ENCODE measurements at places on chromosomes 7 and 10. TPM values are rescaled to one million over a fixed set of nuclear protein-coding genes. Genes with fewer than 3 reads are reported as not detected.

GRCh38 chr7:29119538-29119937, 26.8 kb downstream of the CPVL start:
- ATAC-seq, result no peak

EN2 gene
- 0.30 TPM for total RNA-seq

DNA sequence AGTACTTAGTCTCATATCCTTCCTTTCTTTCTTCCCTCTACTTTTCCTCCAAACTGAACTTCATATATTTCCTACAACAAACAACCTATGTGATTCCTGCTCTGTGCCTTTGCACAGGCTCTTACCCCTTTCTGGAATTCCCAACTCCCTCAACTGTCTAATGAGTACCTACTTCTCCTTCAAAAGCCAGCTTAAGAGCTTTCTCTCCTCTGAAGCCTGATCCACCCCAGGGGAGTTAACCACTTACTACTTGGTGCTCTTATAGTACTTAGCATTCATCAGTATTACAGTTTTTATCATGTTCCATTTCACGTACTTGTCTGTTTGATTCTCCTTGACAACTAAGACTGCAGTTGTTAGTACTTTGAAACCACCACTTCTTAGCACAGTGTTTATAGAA, 246.1 kb downstream of the LRRTM3 start:
- ATAC-seq, result no peak

- peak; percentile 37 for ATAC-seq
These were observed 13.1 kb downstream of the PHKG1 start for GRCh38 chr7:56079450-56080185.

STN1 gene
- total RNA-seq, result 13.6 TPM

DNA sequence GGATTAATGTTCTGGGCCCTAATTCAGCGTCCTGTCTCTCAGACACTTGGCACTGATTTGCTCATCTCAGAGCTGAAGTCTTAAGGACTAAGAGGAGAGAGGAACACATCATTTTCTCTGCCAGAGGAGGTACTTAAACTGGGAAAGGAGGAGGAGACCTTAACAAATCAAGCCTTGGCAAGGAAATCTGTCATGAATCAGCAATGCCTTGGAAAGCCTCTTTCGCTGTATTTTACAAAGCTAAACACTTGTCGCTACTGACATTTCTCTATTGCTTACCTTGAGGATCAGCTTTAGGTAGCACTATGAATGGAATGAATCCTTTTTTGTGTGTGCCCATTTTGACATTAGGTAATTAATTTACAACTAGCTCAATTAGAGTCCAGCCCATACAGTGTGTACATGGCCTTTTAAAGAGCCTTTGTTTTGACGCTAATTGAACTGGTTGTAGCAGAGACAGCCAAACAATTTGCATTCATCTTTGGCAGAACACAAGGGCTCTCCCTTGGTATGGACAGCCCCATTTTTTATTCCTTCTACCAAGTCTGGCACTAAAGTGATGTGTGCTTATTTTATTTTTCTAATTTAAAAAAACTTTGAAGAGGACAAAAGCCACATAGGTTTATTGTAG, 37.4 kb downstream of the AUTS2 start:
- no peak for ATAC-seq

DNA sequence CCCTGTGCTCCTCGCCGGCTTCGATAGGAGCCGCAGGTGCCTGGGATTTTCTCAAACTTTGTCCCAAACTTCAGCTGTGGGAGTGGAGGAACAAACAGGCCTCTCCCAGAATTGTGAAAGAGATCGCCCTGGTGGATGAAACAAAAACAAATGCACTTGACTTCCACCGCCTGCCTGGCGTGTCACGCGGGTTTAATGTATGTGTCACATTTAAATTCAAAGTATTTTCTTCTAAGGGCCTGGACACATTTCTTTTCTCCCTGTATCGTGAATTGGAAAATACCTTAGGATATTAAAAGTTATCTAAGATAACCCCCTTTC, 694 bp upstream of the WASL start:
- ATAC-seq, result peak; percentile 14

GRCh38 chr10:5503477-5503835, 4.1 kb upstream of the CALML5 start:
- ATAC-seq, result no peak

GRCh38 chr10:58371473-58371872, 13.7 kb upstream of the TFAM start:
- no peak for ATAC-seq

- ATAC-seq, result no peak
These were observed 172.0 kb upstream of the YAE1 start for GRCh38 chr7:39394105-39394680.

GRCh38 chr10:88555190-88555908, 27.8 kb downstream of the RNLS start:
- no peak for ATAC-seq

PMS2 gene
- total RNA-seq, result 27.7 TPM

FAM185A gene
- total RNA-seq, result 8.2 TPM

DNA sequence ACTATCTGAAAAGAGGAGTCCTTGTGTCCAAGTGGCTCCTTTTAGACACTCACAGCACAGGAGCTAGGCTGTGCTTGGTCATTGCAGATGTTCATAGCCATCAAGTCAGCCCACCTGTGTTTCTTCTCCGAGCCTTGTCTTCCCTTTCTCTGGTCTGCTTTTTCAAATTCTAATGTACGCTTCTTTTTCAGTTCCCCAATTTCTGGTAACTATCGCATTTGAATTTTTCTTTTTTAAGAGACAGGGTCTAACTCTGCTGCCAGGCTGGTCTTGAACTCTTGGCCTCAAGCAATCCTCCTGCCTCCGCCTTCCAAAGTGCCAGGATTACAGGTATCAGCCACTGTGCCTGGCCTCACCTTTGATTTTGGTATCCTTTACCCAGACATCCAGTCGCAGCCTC, 18.9 kb downstream of the APBB1IP start:
- ATAC-seq, result no peak

Measured in motor neuron (in vitro differentiated cells).